Naive thymus-derived CD4-positive, alpha-beta T cell (primary cell): ENCODE measurements at places on chromosomes 1 and 21. TPM values are rescaled to one million over a fixed set of nuclear protein-coding genes. Genes with fewer than 3 reads are reported as not detected.

The CYP4Z1 gene
- not detected for total RNA-seq

DNA sequence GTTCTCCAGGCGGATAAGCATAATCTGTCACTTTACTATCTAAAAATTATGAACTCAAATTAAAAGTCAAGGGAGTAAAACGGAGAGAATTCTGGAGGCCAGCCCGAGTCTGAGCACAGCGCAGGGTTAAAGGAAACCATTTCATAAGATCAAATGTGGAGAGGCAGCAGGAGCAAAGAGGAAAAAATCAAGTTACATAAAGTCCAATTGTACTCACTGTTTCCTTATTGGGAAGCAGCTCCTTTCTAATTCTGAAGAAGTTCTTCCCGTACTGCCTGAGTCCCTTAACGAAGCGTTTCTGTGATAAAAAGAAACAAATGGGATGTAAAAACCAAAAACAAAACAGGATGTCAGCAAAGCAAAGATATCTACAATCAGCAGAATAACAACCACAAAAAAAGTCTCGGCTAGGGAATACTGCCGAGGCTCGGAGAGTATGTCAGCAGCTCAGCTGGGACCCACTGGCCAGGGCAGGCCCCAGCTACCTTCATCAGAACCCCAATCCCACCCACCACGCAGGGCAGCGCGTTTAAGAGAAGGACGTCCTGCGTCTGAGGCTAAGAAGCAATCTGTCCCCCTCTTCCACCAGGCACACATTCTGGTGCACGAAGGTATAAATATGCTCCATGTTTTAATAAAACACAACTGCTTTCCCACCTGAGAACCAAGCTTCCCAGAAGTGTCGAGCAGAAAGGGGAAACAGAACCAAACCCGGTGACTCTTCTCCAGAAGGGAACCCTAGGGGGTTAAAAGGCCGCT lies 104.8 kb downstream of the SLC45A1 start:
- H3K4me3 ChIP-seq = peak overlapping the region; percentile 96
- H3K27ac ChIP-seq = peak overlapping the region; percentile 83
- no peaks in the 10 kb centered on the region for H3K27me3 ChIP-seq
- H3K4me1 ChIP-seq = peaks cover 61% of the 10 kb centered on the region

The PDZK1IP1 gene
- not detected for total RNA-seq

The HMGN2 gene
- 350 TPM for total RNA-seq

- no peak for DNase-seq
- H3K4me3 ChIP-seq = no peak overlapping the region
- no peaks in the 10 kb centered on the region for H3K27me3 ChIP-seq
- no peaks in the 10 kb centered on the region for H3K4me1 ChIP-seq
- no peak overlapping the region for H3K27ac ChIP-seq
Measured at GRCh38 chr1:161988413-161988812, 35.3 kb downstream of the OLFML2B start.

The CRNN gene
- total RNA-seq = not detected

- no peaks in the 10 kb centered on the region for H3K27me3 ChIP-seq
- H3K4me3 ChIP-seq = peak overlapping the region; percentile 2
- peaks cover 96% of the 10 kb centered on the region for H3K4me1 ChIP-seq
Measured at GRCh38 chr1:117655220-117655577, 49.4 kb downstream of the TENT5C start.
